ENCODE measurements at places on chromosomes 2 and 18. TPM values are rescaled to one million over a fixed set of nuclear protein-coding genes. Genes with fewer than 3 reads are reported as not detected.

PPP1R1C gene
- total RNA-seq = 5.2 TPM

- no peak for DNase-seq
These were observed 1036.5 kb upstream of the CNTNAP5 start for GRCh38 chr2:122988395-122989221.

CAVIN2 gene
- total RNA-seq = 0.64 TPM

DNA sequence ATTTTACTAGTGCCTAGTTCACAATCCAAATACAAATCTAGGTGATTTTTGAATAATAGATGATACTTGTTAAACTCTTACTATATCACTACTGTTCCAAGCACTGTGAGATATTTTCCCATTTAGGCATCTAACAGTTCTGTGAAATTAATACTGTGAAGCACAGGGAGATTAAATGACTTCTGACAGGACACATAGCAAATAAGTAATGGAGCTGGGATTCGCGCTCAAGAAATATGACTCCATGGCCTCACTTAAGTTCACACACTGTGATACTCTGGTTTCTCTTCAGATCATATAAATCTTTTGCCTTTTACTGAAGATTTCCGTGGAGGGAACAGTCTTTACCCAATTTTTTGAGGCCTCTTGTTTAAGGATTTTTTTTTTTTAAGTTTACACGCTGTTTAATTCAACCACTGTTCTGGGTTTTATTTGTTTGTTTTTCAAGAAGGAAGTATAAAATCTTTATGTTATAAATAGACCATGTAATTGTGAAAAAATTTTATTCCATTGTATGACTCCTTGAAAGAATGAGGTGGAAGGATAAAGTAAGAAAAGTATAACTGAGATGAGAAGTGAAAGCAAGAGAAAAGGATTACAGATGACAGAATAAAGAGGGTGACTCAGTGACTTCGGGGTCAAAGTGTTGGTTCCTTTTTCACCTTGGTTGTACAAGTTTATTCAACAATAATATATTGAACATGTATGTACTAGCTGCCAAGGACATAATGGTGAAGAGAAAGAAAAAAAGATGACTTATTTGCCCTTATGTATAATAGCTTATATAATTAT is 30.2 kb downstream of the RBM45 start:
- DNase-seq = peak; percentile 7

DNA sequence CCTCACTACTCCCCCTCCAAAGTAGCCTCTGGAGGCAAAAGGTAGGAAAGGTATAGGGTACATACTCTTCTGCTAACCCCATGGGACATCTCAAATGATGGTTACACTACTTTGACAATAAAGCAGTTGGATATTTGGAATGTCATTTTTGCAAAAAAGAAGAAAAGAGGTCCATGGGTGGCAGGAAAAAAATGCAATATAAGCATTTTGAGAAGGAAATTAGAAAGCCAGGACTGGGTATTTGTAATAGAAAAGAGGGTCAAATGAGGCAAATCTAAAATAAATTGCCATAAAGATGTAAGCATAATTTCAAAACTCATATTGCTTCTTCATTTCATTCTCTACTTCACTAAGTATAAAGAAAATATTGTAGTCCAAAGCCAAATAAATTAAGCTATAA is 280.2 kb downstream of the NOL4 start:
- no peak for DNase-seq

DNA sequence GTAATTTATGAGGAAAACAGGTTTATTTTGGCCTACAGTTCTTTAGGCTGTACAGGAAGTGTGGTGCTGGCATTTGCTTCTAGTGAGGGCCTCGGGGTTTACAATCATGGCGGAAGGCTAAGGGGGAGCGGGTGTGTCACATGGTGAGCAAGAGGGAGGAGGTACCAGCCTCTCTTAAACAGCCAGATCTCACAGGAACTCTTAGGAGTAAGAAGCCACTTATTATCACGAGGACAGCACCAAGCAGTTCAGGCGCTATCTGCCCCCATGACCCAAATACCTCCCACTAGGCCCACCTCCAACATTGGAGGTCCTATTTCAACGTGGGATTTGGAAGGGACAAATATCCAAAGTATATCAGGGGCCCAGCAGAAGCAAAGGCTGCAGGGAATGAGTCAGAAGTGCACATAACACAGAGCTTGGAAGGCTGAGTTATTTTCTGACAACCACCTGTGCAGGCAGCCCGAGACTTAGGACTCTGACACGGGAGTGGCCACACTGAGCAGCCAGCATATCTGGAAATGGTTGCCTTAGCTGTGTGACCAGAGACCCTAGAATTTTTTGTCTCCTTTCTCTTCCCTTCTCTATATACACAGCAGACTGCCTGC is 170.9 kb downstream of the PRPF40A start:
- peak; percentile 39 for DNase-seq

DNA sequence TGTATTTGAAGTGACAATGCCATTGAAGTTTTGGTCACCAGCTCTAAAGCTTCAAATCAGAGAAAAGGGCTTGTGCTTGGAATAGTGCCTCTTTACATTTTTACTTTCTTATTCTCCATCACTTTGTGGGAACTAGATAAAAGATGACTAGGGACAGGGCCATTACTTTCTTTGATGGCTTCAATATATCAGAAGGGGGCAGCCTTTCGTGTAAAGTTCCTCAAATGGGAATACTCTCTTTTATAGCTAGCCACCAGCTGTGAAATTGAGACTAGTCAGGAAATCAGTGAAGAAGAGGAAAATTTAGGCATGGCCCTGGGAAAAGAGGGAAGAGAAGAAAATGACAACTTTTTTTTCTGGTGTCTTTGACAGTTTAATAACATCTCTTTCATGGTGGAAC is 242.5 kb downstream of the DCC start:
- DNase-seq = no peak

- peak; percentile 99 for DNase-seq
These were observed 8.0 kb upstream of the ITGB6 start for GRCh38 chr2:160207804-160208654.

COLEC11 gene
- total RNA-seq = 0.10 TPM

HNRNPA3 gene
- 61.6 TPM for total RNA-seq

DNA sequence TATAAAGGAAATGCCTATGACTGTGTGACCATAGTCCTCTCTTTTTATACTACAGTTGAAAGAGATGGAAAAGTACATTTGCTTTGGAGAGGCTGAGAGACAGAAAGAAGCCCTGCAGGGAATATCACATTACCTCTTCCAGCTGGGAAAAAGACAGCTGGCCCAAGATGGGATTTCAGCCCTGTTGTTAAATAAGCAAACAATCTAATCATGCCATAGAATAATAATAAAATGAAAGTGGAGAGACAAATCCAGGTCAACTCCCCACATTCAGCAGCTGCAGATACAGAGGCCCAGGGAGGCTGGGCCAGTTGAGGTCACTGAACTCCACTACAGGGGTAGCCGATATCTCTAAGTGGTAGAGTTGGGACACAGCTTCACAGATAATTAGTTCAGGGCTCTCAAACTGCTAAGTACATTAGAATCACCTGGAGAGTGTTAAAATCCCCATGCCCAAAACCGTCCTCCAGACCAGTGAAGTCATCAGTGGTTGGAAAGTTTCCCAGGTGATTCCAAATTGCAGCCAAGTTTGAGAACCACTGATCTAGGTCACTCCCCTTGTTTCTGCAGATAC is 81.9 kb downstream of the MOGAT1 start:
- DNase-seq = peak; percentile 41

DNA sequence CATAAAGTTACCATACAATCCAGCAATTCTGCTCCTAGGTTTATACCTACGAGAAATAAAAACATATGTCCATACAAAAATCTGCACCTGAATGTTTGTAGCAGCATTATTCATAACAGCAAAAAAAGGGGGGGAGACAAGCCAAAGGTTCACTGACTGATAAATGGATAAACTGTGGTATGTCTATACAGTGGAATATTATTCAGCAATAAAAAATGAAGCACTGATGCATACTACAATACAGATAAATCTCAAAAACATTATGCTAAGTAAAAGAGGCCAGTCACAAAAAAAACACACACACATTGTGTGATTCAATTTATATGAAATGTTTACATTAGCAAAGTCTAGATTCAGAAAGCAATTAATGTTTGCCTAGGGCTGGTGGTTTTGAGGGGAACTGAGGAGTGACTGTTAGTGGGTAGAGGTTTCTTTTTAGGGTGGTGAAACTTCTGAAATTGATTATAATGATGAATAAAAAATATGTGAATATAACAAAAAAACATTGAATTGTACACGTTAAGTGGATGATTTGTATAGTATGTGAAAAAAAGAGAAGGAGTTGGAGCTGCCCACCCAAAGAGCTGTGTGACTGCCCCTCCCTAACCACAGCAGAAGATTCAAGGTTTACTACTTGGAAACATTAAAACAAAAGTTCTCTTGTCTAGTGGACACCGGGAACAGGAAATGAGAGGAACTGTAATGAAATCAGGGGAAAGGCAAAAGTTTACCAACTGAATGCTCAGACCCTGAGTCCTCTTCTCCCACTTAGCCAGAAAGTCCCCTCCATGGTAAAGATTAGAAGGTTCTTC is 13.4 kb downstream of the COLEC12 start:
- peak; percentile 53 for DNase-seq

RGPD4 gene
- not detected for total RNA-seq

- DNase-seq = no peak
These were observed 600.0 kb upstream of the SLC39A10 start for GRCh38 chr2:195057001-195057400.

COLEC12 gene
- total RNA-seq = 39.2 TPM

DNA sequence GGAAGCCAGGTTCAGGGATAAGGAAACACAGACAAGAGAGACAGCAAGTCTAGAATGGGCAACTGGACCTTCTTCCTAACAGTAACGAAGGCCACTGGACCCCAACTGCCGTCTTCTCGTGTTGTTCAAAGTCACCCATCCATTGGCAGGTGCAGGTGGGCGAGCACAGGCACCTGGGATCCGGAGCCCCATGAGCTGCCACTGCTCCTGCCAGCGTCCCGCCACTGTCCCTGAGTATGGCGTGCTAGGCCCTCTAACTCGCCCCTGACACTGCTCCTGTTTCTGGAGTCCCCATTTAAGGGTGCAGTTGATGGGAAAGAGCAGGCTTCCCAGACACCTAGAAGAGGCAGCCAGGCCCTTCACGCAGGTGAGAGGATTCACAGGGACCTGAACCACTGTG is 48.0 kb downstream of the NDUFA10 start:
- no peak for DNase-seq

STAT1 gene
- total RNA-seq = 537 TPM

GYPC gene
- 4.1 TPM for total RNA-seq

- no peak for DNase-seq
These were observed 41.6 kb upstream of the SPAG16 start for GRCh38 chr2:213242653-213243052.

LRP2 gene
- not detected for total RNA-seq

DNA sequence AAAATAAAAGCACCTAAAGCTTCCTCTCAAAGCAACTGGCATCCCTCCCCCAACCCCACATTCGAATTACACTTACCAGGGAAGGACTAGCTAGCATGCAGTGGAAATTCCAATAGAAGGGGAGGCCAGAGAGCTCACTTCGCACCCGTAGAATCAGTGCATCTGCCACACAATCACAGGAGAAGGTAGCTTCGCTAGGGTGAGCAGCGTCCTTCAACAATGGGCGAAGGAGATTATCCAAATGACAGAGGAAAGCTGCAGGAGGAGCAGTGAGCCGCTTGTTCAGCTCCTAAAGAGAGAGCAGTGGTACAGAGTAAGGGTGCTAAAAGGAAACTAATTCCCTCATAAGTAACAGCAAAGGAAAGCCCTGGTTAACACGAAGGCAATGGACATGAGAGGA is 3.2 kb downstream of the NHEJ1 start:
- no peak for DNase-seq

DNA sequence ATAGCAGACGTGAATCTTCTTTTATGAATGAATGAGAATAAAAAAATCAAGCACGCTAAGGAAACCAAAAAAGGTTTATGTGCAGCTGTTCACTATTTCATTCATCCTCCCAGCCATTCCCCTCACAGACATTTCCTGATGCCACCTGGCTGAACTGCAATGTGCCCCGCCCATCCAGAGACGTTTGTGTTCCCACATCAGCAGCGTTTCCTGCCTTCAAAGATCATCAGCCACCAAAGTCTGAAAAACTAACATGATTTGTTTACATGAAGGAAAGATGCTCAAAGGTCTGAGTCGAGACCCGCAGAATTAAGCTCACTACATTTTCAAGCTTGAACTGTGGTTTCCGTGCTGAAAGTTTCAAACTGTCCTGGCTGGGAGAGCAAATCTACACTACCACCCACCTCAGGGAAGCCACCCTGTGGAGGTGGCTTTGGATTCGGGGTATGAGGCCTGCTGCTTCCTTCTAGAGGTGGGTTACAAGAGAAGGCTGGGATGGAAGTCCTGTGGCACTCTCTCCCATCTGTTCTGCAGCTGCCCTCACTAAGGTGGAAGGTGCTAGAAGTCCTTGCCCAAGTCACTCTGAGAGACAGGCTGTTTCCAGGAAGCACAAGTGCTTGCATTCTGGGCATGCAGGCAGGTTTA is 201.3 kb upstream of the OSR1 start:
- no peak for DNase-seq

DNA sequence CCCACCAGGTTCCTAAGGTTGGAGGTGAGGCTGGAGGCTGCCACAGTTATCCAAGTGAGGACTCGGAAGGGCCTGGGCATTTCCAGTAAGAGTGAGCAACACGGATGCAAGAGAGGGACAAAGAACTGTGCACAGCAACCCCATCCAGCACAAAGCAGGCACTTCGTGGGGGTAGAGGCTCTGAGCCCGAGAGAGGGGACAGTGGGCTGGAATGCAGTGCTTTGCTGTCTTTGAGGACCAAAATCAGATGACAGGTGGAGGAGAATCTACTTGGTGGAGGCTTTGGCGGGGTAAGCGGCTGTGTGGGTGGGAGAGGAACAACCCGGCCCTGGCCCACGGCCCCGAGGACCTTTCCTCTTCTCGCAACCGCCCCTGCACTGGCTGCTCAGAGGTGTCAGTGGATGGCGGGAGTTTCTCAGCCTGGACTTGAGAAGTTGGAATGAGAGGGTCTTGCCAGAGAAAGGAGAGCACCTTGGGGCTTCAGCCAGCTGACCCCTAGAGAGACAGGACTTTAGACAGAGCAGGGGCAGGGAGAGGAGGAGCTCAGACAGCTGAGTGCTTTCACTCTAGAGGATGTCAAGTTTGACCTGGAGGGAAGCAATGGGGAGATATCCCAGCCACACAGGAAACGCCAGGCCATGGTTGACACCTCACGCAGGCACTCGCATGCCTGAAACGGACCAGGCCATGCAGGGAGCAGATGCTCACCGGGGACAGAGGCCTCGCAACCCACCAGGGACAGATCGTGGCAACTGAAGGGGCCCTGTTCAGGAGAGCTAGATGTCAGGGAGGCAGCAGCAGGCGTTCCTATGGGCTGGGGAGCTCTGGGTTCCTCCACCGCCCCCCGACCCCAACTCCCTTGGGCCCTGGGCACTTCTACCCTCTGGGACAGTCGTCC is 11.6 kb downstream of the RAMP1 start:
- no peak for DNase-seq

DNA sequence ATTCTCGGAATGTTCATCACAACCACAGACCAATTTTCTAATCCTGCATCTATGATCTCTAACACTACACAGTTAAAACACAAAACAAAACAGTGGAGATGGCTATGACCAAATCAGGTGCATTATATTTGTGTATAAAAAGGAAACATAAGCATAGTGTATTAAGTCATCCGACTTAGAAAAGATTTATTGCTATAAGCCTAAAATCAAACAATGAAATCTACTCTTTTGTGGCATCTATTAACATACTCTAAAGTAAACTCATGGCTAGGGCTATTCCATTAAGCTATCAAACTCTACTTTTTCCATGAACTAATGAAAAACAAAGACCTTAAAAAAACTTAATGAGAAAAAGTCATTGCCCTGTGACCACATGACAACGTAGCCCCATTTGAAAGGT is 8.7 kb downstream of the SP3 start:
- DNase-seq = peak; percentile 61
